ENCODE measurements at places on chromosomes 13 and 19.
A peak's percentile ranks its signal among the peaks of the same experiment; 100 is the strongest.

GRCh38 chr19:46347985-46348384 lies 1.1 kb downstream of the PPP5C start:
- no peaks in the 10 kb centered on the region for H3K27me3 ChIP-seq
- peak overlapping the region; percentile 65 for H3K4me3 ChIP-seq
- H3K27ac ChIP-seq, result no peak overlapping the region
- peaks cover under 1% of the 10 kb centered on the region for H3K36me3 ChIP-seq
- peaks cover 39% of the 10 kb centered on the region for H3K4me1 ChIP-seq

GRCh38 chr13:91323349-91323748 lies 24.1 kb upstream of the MIR17HG start:
- H3K36me3 ChIP-seq, result no peaks in the 10 kb centered on the region
- H3K27ac ChIP-seq, result no peak overlapping the region
- H3K4me1 ChIP-seq, result peaks cover 9% of the 10 kb centered on the region
- no peak for DNase-seq
- no peaks in the 10 kb centered on the region for H3K27me3 ChIP-seq

DNA sequence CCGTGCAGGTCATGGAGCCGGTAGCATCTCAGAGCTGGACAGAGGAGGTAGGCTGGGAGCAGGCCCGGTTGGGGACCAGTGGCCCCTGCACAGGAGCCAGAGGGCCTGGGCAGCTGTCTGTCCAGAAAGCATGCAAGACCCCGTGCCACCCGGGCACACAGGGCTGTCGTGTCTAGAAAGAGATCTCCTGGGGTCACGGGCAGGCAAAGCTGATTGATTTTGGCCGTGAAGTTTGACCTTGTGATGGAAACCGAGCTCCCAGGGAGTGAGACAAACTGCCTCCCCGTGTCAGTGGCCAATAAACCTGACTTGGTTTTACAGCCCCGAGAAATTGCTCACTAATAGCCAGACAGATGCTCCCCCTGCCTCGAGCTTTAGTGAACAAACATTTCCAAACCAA lies 98.8 kb downstream of the KDM4B start:
- H3K27me3 ChIP-seq, result no peaks in the 10 kb centered on the region
- no peak overlapping the region for H3K27ac ChIP-seq
- DNase-seq, result no peak
- H3K4me1 ChIP-seq, result no peaks in the 10 kb centered on the region
- H3K36me3 ChIP-seq, result no peaks in the 10 kb centered on the region

DNA sequence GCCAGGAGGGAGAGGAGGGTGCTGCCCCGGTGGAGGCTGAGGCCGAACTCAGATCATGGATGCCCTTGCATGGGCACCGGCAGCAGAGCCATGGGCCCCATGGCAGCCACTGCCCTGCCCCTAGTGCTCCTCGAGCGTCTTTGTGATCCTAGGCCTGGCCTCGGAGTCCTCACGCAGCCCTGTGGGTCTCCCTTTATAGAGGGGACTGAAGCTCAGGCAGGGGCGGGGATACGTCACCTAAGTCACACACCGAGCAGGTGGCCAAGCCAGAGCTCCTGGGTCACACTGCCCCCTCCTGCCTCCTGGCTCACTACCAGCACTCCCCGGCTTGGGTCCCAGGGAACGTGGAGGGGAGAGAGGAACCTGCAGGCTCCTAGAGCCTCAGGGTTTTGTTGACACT lies 28.7 kb downstream of the DHX34 start:
- H3K27ac ChIP-seq, result no peak overlapping the region
- no peaks in the 10 kb centered on the region for H3K27me3 ChIP-seq
- DNase-seq, result no peak
- no peak overlapping the region for H3K4me3 ChIP-seq
- H3K4me1 ChIP-seq, result no peaks in the 10 kb centered on the region

- no peaks in the 10 kb centered on the region for H3K36me3 ChIP-seq
- no peak overlapping the region for H3K27ac ChIP-seq
- H3K4me3 ChIP-seq, result no peak overlapping the region
- H3K4me1 ChIP-seq, result no peaks in the 10 kb centered on the region
- H3K27me3 ChIP-seq, result no peaks in the 10 kb centered on the region
These were observed 20.3 kb upstream of the CACNA1A start for GRCh38 chr19:13526552-13526951.

GRCh38 chr13:101267656-101268055 lies 148.7 kb downstream of the NALCN start:
- no peaks in the 10 kb centered on the region for H3K27me3 ChIP-seq
- no peak for DNase-seq
- H3K36me3 ChIP-seq, result no peaks in the 10 kb centered on the region
- no peaks in the 10 kb centered on the region for H3K4me1 ChIP-seq
- no peak overlapping the region for H3K27ac ChIP-seq
- H3K4me3 ChIP-seq, result no peak overlapping the region

DNA sequence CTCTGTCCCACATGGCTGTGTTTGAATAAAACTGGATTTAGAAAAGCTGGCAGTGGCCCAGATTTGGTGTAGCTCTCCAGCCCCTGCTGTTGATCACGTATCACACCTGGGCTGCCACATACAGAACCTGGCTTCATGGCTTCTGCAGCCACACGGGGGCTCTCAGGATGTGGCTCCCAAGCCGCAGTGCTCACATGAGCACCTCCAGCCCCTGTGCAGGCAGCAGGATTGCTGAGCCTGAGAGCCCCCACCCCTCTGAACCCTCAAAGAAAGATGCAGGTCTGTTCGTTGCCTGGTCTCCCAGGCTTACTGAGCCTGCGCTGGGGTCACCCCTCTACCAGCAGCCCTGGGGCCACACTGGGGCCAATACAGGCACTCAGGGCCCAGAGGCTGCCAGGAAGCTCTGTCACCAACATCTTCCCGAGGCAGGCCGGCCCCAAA lies 2.7 kb downstream of the PLEKHF1 start:
- DNase-seq, result no peak
- no peaks in the 10 kb centered on the region for H3K27me3 ChIP-seq
- H3K27ac ChIP-seq, result no peak overlapping the region

GRCh38 chr13:62556978-62557377 lies 1141.3 kb upstream of the PCDH20 start:
- H3K36me3 ChIP-seq, result no peaks in the 10 kb centered on the region
- H3K27me3 ChIP-seq, result no peaks in the 10 kb centered on the region
- no peak overlapping the region for H3K4me3 ChIP-seq
- H3K4me1 ChIP-seq, result no peaks in the 10 kb centered on the region

- no peak overlapping the region for H3K27ac ChIP-seq
- H3K4me3 ChIP-seq, result no peak overlapping the region
- no peaks in the 10 kb centered on the region for H3K4me1 ChIP-seq
- DNase-seq, result no peak
- no peaks in the 10 kb centered on the region for H3K36me3 ChIP-seq
- H3K27me3 ChIP-seq, result no peaks in the 10 kb centered on the region
These were observed 50.5 kb upstream of the ZNF429 start for GRCh38 chr19:21454901-21455300.

GRCh38 chr13:95296326-95296925 lies 4.8 kb downstream of the ABCC4 start:
- no peaks in the 10 kb centered on the region for H3K36me3 ChIP-seq
- H3K4me1 ChIP-seq, result peaks cover 11% of the 10 kb centered on the region
- peak; percentile 49 for DNase-seq
- no peak overlapping the region for H3K4me3 ChIP-seq
- no peak overlapping the region for H3K27ac ChIP-seq
- H3K27me3 ChIP-seq, result no peaks in the 10 kb centered on the region

- no peaks in the 10 kb centered on the region for H3K4me1 ChIP-seq
- peaks cover 11% of the 10 kb centered on the region for H3K27me3 ChIP-seq
- no peak overlapping the region for H3K4me3 ChIP-seq
- no peaks in the 10 kb centered on the region for H3K36me3 ChIP-seq
- no peak for DNase-seq
These were observed 4.0 kb downstream of the NCAN start for GRCh38 chr19:19215792-19216191.

GRCh38 chr19:33233056-33233873 lies 7.6 kb upstream of the SLC7A10 start:
- DNase-seq, result no peak
- no peaks in the 10 kb centered on the region for H3K36me3 ChIP-seq
- peaks cover 3% of the 10 kb centered on the region for H3K27me3 ChIP-seq
- H3K27ac ChIP-seq, result no peak overlapping the region

DNA sequence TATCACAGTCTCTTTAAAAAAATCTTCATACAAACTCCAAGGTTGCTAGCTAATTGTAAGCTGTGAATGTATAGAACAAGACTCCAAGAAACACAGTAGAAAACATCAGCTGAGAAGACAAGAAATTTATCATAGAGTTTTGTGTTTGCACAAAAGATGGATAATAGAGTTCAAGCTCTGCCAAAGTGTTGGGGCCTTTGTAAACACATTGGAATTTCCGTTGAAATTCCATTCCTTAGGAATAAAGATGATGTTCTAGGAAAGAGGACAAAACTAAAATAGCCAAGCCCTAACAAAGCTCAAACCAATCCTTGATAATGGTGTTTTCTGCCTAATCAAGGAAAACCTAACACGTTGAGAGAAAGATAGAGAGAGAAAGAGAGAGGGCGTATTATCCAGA lies 20.6 kb downstream of the LRRC63 start:
- H3K4me1 ChIP-seq, result no peaks in the 10 kb centered on the region
- H3K36me3 ChIP-seq, result no peaks in the 10 kb centered on the region
- peak overlapping the region; percentile 23 for H3K27ac ChIP-seq

GRCh38 chr13:57970404-57970803 lies 338.9 kb downstream of the PCDH17 start:
- H3K4me1 ChIP-seq, result peaks cover 14% of the 10 kb centered on the region
- no peaks in the 10 kb centered on the region for H3K27me3 ChIP-seq
- no peak overlapping the region for H3K4me3 ChIP-seq
- H3K27ac ChIP-seq, result peak overlapping the region; percentile 48
- no peak for DNase-seq
